Stimulated activated CD4-positive, alpha-beta T cell treated with anti-CD3 and anti-CD28 coated beads, Interleukin-12 subunit alpha, Interleukin-12 subunit beta, amount 100 ng/mL, for 48 hours (primary cell): ENCODE measurements at places on chromosomes 2 and 18.

- no peak for DNase-seq
Observed at GRCh38 chr2:16584824-16585540, 80.7 kb downstream of the CYRIA start.

GRCh38 chr2:234917211-234917975 lies 34.4 kb upstream of the SH3BP4 start:
- DNase-seq, result no peak

GRCh38 chr2:68968221-68968620 lies 6.2 kb upstream of the GKN1 start:
- DNase-seq, result no peak

GRCh38 chr2:172470958-172471922 lies 43.9 kb downstream of the ITGA6 start:
- DNase-seq, result no peak

GRCh38 chr2:143223556-143223955 lies 94.3 kb downstream of the ARHGAP15 start:
- no peak for DNase-seq

DNA sequence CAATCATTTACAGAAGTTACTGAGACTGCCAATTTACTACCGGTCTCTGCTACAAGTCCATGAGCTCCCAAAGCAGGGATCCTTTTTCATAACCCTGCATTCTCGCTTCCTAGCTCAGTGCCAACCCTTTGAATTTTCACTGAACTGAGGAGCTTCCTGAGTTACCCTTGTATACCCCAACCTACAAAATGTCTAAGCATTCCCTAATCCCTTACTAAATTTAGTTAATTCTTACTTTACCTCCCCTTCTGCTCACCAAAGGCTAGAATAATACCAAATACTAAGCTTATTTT lies 9.6 kb downstream of the MAT2A start:
- no peak for DNase-seq

- DNase-seq, result no peak
Observed at GRCh38 chr2:77228391-77228790, 293.8 kb downstream of the LRRTM4 start.

DNA sequence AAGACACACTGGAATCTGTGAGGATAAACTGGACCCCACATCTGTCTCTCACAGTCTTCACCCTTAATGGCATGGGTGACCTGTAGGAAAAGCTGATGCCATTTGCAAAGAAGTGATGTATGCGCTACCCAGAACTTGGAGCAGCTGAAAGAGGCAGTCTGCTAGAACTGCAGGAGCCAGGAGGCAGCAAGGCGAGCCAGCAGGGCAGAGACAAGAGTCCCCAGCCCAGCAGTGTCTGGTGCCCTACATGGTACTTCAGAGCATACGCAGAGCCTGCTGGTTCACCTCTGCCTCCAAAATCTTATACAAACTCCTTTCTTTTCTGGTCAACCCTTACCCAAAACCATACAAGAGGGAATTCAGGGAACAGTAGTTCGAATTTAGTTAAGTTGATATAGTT lies 683.1 kb upstream of the RAB6C start:
- no peak for DNase-seq

- no peak for DNase-seq
Observed at GRCh38 chr2:27887111-27887510, 3.1 kb downstream of the RBKS start.

DNA sequence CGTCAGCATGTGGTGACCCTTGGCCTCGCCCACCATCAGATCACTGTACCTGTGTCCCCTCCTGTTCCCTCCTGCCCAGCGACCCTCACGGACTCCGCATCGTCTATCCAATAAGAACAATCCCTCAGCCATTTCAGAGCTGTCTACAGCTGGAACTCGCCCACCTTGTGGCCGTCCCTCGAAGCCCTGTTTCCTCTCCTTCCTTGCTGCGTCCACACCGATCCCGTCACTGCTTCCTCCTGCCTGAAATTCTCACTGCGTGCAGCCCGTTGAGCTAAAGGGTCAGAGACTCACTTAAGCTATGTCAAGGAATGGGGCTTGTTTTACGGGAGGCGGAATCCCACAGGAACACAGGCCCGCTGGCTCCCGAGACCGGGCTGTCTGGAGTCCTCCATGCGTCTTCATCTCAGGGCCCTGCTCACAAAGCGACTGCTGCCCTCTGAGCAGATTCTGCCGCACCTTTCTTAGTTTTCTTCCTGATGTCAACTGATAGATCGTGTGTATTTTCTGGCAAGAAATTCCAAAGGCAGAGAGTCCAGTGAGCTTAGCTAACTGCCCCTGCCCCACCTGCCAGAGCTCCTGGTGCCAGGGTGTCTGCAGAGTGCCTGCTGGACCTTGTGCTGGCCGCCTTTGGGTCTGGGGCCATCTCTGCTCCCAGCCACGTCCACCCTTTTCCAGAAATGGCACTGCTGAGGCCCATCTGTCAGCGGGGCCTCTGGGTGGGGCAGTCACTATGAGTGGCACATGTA lies 35.3 kb downstream of the KLHL29 start:
- DNase-seq, result no peak

- DNase-seq, result no peak
Observed at GRCh38 chr2:100882645-100883613, 63.0 kb downstream of the NPAS2 start.

GRCh38 chr2:236748385-236748784 lies 178.8 kb downstream of the ACKR3 start:
- no peak for DNase-seq

GRCh38 chr2:28729698-28730097 lies 21.9 kb upstream of the PPP1CB start:
- no peak for DNase-seq

GRCh38 chr18:73007195-73007914 lies 139.6 kb upstream of the NETO1 start:
- no peak for DNase-seq

DNA sequence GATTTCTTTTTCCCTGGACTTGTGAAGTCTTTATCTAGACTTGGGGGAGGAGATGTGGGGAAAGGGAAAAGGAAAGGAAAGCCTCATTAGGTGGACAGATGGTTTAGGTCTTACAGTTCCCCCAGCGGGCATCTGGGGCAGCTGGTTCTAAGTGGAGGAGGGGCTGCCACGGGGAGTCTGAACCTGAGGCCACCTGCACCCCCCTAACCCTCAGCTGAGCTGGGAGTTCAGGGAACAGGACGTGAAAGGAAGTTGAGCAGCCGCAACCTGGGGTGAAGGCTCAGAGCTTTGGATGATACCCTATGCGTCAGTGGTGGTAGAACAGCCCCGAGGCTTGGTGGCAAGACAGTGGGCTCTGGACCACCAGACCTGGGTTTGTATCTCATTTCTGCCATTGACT lies 26.8 kb downstream of the ITM2C start:
- DNase-seq, result no peak

DNA sequence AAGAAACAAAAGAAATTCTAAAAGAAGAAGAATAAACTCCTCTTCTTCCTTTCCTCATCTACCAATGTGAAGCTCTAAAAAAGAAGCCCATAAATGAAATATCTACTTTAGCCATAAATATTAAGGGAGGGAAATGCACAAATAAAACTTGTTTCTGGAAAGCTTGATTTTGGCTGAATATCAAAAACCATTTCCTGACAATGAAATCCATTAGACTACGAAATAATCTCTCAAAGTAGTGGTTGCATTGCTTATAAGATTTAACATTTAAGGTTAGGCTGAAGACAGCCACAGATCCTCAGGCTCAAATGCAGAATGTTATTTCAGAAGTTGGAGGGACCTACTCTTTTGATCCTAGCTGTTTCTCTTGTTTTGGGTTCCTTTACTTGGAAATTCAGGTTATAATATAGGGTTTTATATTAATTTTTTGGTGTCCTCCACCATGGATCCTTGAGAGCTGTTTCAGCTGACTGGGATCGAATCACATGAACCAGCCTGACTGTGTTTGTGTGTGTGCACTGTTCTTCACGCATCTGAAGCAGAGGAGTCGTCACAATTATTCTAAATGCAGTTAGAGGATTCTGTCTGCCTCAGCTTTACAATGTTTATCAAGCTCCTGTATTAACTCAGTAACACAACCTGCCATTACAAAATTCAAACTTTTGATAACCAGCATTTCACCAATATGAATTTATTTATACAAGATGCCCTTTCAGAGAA lies 474.8 kb downstream of the ARHGAP15 start:
- DNase-seq, result no peak

DNA sequence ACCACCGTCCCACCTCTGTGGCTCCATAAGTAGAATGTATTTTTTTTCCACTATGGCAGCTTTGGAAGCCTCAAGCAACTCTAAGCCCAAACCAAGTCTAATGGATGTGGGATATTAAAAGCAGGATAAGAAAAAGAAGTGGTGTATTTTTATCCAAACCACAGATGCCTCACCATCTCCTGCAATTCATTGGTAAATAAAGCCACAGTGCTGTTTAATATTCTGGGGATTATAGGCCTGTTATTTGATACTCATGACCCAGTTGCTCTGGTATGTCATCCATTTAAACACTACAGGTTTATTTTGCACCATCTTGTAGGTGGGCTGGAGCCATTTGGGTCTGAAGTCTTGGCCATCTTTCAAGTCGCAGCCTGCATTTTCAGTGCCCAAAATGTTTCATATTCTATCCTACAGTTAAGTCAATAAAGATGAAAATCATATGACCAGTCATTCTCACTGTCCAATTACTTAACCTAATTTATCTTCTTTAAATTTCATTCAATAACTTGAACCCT lies 279.5 kb upstream of the EPHA4 start:
- DNase-seq, result no peak

DNA sequence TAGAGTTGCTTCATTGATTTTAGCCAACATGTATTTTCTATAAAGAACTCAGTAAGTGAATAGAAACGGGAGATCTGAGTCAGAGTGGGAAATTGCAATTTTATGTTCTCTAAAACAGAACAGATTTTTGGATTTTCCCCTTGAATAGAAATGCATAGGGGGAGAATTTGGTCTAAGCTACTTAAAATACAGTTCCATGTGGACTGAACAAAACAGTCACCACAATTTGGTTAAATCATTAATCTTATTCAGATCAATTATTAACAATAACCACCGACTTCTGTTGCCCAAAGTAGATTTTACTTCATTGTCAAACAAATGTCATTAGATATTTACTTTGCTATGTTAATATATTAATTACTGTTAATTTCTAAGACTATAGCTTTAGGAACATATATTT lies 107.7 kb downstream of the SCG2 start:
- no peak for DNase-seq

DNA sequence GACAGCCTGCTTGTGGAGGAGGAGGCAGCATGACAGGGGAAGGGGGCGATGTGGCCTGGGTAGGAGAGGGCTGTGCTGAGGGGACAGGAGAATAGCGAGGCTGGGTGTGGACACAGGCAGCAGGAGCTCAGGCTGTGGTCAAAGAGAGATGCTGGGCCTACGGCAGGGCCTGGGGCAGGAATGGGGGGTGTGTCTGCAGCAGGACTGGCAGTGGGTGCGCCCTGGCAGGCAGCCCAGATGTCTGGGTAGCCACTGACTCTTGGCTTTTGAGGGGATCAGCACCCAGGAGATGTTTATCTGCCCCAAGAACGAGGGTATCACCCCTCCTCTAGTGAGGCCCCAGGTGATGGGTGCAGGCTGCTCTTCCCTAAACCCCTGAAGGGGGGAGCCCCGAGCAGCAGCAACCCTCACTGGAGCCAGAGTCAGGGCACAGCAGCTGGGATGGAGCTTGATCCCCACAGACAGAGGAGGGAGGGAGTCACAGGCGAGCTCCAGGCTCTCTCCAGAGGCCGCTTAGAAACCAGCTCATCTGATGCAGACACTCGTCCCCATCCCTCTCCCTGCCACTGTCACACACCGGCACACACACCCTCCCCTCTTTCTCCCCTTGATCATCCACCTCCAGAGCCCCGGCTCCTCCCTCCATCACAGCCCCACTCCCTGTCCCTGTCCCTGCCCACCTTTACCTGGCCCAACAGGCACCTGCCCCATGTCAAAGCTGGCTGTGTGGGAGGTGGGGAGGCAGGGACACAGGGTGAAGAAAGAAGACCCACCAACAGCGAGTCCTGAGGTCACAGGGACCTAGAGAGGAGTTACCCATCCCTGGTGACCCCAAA lies 29.8 kb upstream of the TNS1 start:
- DNase-seq, result no peak

- no peak for DNase-seq
Observed at GRCh38 chr2:165969227-165969626, 15.7 kb upstream of the TTC21B start.

DNA sequence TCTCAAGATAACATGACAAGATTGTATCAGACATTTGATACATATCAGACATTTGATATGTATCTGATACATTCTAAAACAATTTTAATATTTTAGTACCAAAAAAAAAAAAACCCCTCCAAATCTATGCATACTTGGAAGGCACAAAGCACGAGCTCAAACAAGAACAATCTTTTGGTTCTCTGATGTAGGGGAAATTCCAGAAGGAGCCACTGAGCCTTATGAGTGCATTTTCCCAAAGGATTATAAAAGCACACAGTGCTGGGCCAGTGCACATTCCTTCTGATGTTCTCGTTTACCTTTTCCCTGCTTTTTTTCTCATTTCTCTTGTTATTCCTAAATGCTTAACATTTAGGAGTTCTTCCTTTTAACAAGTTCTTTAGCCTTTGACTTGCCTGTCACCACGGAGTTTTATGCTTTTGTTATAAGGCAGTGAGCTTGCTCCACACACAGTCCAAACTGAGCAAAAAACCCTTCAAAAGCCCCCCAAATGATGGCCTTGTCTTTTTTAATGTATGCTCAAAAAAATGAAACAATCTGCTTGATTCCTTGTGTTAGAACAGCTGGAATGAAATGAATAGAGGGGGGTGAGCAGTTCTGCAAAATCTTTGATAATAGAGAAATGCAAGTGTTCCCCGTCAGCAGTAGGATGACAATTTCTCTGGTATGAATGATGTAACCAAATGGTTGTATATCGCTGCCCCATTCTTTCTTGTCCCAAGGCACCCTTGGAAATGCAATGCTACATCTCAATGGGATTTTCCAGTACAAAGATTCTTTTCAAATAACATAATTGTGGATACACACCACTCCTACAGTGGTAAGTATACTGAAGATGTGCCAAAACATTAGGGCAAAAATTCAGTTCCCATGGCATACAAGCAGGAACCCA lies 597.2 kb upstream of the ZEB2 start:
- no peak for DNase-seq

- DNase-seq, result no peak
Observed at GRCh38 chr18:35117951-35118411, 76.8 kb downstream of the MAPRE2 start.

DNA sequence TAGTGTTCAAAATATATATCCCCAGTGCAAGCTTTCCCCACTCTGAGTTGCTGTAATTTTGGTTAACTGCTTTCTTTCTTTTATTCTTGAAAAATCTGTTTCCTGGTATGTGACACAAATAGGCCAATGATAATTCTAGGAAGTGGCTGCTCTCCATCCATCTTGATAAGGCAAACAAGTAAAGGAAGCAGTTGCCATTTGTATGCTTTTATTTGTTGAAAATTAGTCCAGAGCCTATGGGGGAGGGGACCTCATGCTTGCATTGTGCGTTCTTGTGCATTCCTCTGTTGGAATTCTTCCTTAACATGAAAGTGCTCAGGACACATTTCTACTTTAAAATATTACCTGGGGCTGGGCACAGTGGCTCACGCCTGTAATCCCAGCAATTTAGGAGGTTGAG lies 111.2 kb upstream of the FSHR start:
- no peak for DNase-seq
